NCI-H2171 (cell line): ENCODE measurements at places on chromosomes 12 and 14.

DNA sequence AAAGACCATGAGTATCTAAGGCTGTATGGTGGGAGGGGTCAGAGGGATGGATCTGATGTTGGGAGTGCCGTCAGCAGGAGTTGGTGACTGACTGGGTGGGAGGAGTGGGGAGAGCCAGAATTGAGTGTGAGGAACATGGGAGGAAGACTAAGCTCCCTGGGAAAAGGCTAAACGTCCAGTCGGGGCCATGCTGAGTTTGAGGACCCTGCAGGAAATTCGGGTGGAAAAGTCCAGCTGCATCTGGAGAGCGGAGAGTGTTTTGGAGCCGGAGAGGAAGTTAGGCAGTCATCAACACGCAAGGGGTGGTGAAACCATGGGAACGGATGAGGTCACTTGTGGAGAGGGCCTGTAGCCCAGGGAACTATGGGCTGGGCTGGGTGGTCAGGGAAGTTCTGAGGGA lies 60.9 kb downstream of the ELK3 start:
- no peak for DNase-seq

DNA sequence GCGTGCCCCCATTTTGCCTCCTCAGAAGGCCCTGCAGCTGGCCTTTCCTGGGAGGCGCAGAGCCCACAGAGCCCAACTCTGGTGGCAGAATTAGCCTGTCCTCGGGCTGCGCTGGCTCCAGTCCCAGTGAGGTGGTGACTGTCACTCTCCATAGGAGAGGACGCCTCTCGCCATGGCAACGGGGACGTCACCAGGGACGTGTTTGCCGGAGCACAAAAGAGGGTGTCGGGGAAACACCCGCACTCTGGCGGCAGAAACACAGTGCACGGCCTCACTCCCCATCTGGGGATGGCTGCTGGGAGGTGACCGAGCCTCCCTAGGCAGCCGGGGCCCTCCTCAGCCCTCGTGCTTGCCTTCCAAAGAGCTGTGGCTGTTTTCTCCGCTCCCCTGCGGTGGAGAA lies 50.2 kb upstream of the NCOR2 start:
- no peak for DNase-seq

DNA sequence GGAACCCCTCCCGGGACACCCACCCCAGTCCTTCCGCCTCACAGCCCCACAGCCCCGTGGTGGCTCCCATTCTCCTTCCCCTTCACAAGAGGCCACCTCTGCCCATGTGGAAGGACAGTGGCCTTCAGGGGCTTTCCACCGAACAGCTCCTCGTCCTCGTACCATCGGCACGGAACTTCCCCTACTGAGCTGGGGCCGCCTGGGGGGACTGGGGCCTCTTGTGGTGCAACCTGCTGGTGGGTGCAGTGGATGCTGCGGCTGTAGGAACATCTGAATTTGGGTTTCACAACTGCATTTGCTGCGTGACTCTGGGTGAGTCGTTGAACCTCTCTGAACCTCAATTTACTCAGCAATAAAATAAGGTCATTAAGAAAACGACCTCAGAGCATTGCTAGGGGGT lies 50.9 kb downstream of the RFLNA start:
- no peak for DNase-seq

DNA sequence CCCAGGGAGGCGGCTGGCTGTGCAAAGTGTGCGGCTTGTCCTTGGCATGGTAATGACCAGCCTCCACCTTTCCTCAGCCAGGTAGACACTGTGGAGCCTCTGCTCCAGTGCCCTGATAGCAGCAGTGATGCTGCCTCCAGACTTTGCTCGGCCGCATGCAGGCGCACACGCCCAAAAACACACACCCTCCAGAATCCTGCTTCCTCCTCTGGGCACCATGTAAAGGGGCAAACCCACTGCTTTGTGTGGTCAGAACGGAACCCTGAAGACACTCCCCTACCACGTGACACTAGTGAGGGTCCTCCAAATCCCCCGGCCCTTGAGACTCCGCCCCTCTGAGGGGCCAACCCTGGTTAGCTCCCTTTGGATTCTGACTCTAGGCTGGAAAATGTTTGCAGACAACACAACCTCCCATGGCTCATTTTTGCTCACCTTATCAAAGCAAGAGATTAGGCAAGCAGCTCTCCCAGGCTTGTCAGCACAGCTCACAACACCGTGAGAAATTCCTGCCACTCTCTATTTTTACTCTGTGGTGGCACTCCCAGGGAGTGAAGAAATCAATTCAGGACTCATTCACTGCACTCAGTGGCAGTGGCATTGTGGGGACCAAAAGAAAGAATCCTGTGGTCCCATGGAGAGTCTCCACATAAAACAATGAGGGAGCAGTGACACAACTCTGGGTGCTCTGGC lies 4.5 kb downstream of the KRT77 start:
- no peak for DNase-seq

- DNase-seq = no peak
Observed at GRCh38 chr12:10366875-10367274, 23.0 kb downstream of the KLRK1 start.

GRCh38 chr14:20697273-20698017 lies 8.9 kb downstream of the ANG start:
- DNase-seq = peak; percentile 37

- no peak for DNase-seq
Observed at GRCh38 chr12:52441320-52441911, 7.2 kb upstream of the KRT75 start.

GRCh38 chr12:54160089-54160488 lies 28.7 kb downstream of the SMUG1 start:
- no peak for DNase-seq

- DNase-seq = no peak
Observed at GRCh38 chr14:20751963-20752562, 6.4 kb downstream of the EDDM3A start.

DNA sequence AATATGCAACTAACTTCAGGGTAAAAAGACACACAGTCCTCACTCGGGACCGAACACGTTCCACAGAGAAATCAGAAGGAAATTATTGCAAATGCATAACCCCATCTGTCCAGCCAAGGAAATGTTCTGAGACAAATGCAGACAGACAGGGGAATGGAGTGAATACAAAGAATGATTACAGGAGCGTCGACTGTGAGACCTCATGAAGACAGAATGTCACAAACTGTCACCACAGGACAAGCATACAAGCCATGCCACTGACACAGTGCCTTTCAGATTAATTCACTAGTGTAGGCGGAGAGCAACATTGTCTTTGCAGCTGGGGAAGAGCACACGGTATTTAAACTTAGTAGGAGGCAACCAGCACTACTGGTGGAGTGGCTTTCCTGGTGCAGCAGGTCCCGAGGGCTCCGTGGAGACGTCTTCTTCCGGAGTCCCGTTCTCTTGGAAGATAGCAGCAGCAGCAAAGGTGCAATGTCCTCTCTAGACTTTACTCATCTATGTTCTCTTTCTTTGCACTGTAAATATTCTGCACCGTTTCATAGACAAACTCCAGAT lies 44.6 kb downstream of the FBXO21 start:
- no peak for DNase-seq

- no peak for DNase-seq
Observed at GRCh38 chr12:62843716-62844115, 91.2 kb downstream of the PPM1H start.

GRCh38 chr12:3213188-3213587 lies 136.0 kb downstream of the TSPAN9 start:
- peak; percentile 92 for DNase-seq

GRCh38 chr12:114685869-114686268 lies 1.9 kb upstream of the TBX3 start:
- DNase-seq = no peak

GRCh38 chr12:104023710-104024109 lies 26.3 kb downstream of the GLT8D2 start:
- DNase-seq = no peak

GRCh38 chr14:95039259-95039992 lies 117.9 kb downstream of the DICER1 start:
- DNase-seq = no peak

GRCh38 chr12:68981516-68981915 lies 48.5 kb upstream of the CPM start:
- no peak for DNase-seq

DNA sequence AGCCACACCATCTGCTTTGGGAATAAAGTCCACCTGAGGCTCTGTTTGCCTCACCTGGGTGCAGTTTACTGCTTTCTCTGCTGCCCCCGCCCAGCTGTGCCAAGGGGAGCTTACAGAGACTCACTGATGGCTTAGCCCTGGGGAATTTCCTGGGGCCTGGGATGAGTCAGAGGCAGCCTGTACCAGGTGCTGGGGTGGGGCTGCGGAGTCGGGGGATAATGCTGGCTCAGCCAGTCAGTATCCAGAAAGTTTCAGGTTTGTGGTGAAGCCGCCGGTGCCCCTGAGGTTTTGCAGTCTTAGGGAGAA lies 22.3 kb downstream of the PLEKHG3 start:
- DNase-seq = peak; percentile 97

- no peak for DNase-seq
Observed at GRCh38 chr14:104119488-104120251, 18.7 kb upstream of the KIF26A start.

DNA sequence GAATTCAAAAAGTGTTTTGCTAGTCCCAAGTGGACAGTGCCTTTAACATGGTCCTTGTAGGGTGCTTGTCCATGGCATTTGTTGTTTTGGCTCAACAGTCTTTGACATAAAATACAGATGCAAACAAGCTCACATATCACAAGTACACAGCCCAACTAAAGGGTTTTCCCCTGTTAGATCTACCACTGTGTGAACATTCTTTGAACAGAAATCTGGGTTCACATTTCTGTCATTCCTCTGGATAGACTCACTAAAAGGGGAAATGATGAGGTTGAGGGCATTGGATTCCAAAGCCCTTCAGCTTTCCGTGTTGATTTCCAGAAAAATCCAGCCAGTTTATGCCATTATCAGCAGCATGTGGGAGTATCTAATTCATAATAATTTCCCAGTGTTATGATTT lies 54.1 kb downstream of the EP400 start:
- no peak for DNase-seq

GRCh38 chr12:100185361-100185894 lies 15.2 kb upstream of the ACTR6 start:
- no peak for DNase-seq

- peak; percentile 83 for DNase-seq
Observed at GRCh38 chr14:23301969-23302289, 730 bp downstream of the PPP1R3E start.
